Amniotic epithelial cell (primary cell): ENCODE measurements at places on chromosomes 1 and 21.
A peak's percentile ranks its signal among the peaks of the same experiment; 100 is the strongest.

- DNase-seq: no peak
These were observed 205.6 kb downstream of the HIVEP3 start for GRCh38 chr1:41713141-41713540.

- DNase-seq: peak; percentile 42
These were observed 660 bp upstream of the PDE4B start for GRCh38 chr1:65791801-65792668.

- no peak for DNase-seq
These were observed 481.0 kb downstream of the OMA1 start for GRCh38 chr1:58065520-58065919.

- peak; percentile 69 for DNase-seq
These were observed 11.6 kb upstream of the CTRC start for GRCh38 chr1:15426492-15427279.

GRCh38 chr21:33212159-33212851 lies 17.4 kb upstream of the IFNAR2 start:
- DNase-seq: peak; percentile 69

GRCh38 chr1:167469280-167469965 lies 48.9 kb downstream of the CD247 start:
- no peak for DNase-seq

DNA sequence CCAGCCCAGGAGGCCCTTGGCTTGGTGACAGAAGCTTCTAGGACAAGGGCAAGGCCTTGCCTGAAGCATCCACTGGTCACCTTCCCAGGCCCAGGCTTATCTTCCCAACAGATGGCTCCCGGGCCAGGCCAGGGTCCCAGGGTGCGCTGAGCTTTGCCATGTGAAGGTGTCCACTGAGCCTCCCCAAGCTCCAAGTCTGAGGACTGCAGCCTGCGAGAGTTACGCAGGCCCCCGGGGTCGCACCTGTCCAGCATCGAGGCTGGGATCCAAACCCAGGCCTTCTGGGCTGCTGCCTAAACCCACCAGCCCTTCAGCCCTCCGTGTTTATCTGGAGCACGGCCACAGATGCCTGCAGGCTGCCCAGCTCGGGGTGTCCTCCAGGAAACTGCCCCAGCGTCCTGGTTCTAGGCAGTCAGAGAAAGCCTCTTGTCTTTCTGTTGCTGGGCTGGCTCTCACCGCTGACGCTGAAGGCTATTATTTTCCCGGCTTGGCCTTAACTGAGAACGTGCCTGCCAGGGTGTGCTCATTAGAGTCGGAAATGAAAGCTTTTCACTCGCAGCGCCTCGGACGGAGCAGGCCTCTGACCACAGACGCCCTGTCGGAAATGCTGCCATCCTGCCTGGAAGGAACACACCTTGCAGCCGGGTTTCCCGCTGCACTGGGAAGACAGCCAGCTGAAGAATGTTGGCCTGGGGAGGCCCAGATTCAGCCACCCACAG lies 71.4 kb downstream of the MEGF6 start:
- DNase-seq: peak; percentile 1

DNA sequence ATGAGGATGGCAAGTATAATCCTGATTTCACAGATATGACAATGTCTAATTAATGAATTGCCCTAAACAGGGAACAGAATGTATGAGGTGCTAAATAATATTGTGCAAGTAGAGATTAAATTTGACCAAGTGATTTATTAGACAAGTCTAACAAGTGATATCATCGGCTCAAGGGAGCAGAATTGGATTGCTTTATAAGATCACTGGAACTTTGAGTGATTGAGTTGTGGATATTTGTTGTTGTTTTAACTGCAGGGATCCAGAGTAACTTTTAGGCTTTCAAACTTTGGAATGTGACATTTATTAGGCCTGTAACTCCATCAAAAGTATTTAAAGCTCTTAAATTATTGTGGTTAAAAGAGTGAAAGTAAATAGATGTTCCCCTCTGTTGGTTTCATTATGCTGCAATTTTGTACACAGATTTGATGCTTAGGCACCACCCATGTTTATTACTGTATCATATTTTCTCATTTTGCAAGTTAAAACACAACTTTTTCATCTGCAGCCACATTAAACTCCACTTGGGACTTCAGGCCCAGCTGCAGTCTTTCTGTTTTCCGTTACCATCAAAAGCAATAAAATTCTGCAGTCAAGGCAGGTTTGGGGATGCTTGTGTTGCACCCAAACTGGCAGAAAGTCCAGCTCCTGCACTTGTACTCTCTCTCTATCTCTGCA lies 206.6 kb downstream of the HLX start:
- DNase-seq: peak; percentile 88

DNA sequence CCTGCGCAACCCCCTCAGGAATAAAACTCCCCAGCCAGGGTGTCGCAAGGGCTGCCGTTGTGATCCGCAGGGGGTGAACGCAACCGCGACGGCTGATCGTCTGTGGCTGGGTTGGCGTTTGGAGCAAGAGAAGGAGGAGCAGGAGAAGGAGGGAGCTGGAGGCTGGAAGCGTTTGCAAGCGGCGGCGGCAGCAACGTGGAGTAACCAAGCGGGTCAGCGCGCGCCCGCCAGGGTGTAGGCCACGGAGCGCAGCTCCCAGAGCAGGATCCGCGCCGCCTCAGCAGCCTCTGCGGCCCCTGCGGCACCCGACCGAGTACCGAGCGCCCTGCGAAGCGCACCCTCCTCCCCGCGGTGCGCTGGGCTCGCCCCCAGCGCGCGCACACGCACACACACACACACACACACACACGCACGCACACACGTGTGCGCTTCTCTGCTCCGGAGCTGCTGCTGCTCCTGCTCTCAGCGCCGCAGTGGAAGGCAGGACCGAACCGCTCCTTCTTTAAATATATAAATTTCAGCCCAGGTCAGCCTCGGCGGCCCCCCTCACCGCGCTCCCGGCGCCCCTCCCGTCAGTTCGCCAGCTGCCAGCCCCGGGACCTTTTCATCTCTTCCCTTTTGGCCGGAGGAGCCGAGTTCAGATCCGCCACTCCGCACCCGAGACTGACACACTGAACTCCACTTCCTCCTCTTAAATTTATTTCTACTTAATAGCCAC lies 696 bp downstream of the TGFB2 start:
- peak; percentile 79 for DNase-seq

DNA sequence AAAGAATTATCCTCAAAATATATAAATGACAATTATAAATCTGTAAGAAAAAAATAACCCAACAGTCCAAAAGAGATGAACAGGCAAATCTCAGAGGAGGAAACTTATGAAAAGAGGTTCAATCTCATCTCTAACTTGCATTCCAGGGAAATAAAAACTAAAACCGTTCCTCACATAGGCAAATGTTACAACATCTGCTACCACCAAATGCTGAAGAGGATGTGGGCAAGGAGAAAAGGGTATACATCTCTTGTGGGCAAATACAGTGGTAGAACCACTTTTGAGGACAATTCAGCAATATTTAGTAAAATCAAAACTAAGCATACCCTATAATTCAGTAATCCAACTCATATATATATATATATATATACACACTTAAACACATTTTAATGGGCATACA lies 33.7 kb upstream of the SGIP1 start:
- no peak for DNase-seq

DNA sequence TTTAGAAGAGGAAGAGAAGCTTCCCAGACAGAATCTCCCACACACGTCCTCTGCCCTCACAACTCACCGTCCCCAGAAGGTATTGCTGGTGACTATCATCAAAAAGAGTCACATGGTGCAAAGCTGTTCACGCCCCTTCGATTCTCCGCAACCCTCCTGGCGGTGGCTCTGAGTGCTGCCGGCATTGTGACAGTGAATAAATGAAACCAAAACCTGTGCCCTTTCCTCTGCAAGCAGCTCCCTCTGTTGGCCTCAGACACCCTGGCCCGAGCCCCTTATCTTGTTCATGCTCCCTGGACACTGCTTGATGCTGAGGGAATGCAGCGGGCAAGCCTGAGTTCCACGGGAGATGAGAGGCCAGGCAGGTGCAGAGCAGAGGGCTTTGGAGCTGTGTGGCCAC lies 510.3 kb downstream of the NPHP4 start:
- DNase-seq: no peak

DNA sequence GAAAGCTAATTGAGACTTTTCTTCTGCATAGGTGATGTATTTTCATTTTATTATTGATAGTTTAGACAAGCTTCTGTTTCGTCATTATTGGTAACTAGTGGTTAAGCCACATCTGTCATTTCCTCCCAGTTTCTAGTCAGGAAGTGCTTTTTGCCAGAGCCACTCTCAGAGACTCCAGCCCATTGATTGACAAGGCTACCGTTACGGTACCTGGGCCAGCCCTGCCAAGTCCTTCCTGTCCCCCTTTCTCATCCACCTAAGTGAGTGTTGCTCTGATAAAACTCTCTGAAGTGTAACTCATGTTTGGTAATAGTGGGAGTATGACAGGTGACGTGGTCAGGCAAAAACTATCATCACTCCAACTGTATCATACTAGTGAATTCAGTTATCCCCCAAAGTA lies 29.6 kb upstream of the AGL start:
- no peak for DNase-seq

DNA sequence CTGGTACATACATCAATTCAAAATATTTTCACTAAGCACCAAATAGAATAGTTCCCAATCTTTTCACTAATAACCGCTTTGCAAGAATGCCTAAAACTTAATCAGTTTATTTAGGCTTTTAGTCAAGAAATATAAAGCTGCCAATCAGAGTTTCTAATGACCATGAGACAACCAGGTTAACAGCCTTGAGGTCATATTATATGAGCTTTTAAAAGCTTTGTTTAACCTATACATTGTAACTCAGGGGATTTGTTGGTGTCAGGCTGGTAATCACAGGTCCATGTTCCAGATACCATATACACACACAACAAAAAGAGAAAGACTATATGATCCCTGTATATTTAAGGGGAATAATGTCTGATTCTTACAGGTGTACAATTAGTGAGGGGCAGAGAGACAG lies 246.2 kb upstream of the ADGRL2 start:
- DNase-seq: no peak

GRCh38 chr1:178933709-178934490 lies 63.0 kb upstream of the ANGPTL1 start:
- no peak for DNase-seq

DNA sequence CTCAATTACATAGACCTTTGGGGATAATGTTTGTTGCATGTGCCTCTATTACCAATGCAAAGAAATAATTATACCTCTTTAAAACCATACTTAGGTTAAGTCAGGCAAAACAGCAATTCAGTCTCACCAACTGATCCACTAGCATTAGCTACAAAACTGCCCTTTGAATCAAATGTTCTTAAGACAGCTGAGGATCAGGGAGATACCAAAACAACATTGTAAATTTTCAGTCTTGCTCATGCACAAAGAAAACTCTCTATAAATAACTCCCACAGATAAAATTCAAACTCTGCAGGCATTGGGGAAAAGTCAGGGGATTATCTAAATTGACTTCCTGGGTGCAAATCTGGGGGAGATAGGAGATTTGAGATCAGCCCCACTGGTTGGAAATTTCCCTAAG lies 100.9 kb upstream of the DPT start:
- no peak for DNase-seq

DNA sequence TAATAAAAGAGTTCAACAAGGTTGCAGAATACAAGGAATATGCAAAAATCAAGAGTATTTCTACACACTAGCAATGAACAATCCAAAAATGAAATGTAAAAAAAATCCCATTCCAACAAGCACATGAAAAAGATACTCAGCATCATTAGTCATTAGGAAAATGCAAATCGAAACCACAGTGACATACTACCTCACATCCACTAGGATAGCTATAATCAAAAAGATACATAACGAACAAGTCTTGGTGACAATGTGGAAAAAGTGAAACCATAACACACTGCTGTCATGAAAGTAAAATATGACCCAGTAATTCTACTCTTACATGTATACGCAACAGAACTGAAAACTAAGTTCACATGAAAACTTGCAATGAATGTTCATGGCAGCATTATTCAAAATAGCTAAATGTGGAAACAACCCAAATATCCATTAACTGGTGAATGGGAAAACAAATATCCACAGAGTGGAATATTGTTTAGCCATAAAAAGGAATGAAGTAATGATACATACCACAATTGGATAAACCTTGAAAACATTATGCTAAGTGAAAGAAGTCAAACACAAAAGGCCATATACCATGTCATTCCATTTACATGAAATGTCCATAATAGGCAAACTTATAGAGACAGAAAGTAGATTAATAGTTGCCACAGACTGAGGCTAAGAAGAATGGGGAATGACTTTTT lies 34.3 kb downstream of the PIK3R3 start:
- no peak for DNase-seq
